ENCODE measurements at places on chromosomes 3 and 15.

GRCh38 chr3:43222590-43222989 lies 63.8 kb upstream of the SNRK start:
- DNase-seq: no peak

DNA sequence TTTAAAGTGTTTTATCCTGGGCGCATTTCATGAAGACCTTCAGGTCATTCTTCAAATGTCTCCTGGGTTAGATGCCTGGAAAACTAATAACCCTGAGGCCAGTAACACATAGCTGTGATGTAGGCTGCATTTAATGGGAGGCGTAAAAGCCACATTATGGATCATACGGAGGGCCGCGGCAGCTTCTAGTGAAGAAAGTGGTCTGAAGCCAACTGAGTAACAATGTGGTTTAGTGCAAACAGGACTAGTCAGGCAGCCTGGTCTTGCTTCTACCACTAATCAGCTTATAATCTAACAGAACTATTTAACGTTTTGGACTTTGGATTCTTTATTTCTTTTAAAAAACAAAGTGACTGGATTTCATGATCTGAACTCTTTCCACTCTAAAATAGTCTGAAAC lies 54.4 kb downstream of the ADAMTSL3 start:
- DNase-seq: no peak

DNA sequence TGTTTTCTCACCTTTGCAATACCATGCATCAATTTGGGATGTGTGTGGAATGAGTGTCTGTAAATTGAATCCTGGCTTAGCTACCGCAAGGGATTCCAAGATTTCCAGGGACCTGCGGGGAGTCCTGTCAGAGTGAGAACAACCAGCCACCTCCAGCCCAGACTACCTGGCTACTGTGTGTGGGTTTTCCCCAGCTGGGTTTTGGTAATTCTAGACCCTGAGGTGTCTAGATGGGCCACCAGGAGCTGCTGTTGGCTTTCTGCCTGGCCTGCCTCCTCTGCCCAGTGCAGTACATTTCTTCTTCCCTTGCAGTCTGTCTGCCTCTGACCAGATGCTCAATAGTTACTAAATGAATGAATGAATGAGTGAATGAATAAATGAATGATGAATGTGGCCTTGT lies 32.5 kb upstream of the CORO2B start:
- DNase-seq: no peak

DNA sequence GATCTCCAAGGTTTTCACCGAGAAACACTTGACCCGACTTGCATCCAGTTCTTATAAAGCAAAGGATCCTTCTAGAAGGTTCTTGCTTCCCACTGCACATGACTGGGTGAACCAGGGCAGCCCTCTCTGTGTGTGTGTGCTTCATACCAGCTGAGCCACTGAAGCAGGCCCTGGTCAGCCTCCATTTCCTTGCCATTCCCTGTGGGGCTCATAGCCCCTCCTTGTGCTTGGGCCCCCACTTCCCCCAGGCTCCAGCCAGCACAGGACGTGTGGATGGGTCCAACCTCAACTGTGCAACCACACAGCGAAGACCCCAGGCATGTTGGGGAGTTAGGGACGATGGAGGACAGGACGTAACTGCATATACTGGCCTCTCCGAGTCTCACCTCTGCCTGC lies 15.5 kb downstream of the KLF15 start:
- DNase-seq: no peak

DNA sequence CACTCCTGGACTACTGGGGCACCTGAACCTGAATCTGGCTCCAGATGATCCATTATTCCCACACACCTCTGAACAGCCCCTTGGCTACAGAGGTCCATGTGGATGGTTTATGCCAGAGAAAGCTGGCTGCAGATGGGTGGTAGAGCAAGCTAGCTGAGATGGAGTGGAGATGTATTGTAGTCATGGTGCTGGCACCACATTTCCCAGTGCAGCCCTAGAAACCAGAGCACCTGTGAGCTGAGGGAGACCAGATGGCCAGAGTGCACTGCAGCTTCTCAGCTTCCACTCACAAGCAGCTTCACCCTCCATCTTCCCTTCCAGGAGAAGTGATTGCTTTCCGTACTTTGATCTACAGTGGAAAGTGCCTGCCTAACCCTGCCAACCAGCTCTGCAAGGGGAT lies 29.9 kb downstream of the RBP1 start:
- no peak for DNase-seq

DNA sequence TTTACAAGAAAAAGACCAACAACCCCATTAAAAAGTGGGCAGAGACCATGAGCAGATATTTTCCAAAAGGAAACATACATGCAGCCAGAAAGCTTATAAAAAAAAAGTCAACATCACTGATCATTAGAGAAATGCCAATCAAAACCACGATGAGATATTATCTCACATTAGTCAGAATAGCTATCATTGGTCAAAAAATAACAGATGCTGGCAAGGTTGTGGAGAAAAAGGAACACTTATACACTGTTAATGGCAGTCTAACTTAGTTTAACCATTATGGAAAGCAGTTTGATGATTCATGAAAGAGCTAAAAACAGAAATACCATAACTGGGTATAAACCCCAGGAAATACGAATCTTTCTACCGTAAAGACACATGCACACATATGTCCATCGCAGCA lies 76.3 kb downstream of the SUCNR1 start:
- no peak for DNase-seq

GRCh38 chr15:29859973-29860715 lies 37.9 kb upstream of the TJP1 start:
- DNase-seq: no peak

- DNase-seq: no peak
These were observed 133.3 kb downstream of the TNIK start for GRCh38 chr3:171326717-171327440.

- DNase-seq: no peak
These were observed 10.6 kb downstream of the TRH start for GRCh38 chr3:129985113-129985512.

GRCh38 chr15:74458473-74458872 lies 2.5 kb downstream of the UBL7 start:
- no peak for DNase-seq

- DNase-seq: no peak
These were observed 110.5 kb downstream of the PGPEP1L start for GRCh38 chr15:98896802-98897732.

GRCh38 chr3:111733154-111733553 lies 125.9 kb upstream of the PHLDB2 start:
- DNase-seq: no peak

DNA sequence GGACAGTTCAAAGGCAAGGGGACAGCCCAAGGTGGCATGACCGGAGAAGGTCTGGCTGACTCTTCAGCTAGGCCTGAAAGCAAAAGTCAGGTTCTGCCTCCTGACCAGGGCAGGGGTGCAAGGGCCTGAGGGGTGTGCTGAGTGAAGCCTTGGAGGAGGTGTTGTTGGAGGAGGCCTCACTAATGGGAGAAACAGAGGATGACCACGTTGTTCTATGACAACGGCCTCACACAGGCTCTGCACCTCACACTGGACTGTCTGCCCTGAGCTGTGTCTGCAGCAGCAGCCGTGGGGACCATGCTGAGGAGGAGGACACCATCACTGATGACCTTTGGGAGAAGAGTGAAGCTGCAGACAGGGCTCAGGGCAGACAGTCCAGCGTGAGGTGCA lies 116.9 kb upstream of the ABHD17C start:
- no peak for DNase-seq

DNA sequence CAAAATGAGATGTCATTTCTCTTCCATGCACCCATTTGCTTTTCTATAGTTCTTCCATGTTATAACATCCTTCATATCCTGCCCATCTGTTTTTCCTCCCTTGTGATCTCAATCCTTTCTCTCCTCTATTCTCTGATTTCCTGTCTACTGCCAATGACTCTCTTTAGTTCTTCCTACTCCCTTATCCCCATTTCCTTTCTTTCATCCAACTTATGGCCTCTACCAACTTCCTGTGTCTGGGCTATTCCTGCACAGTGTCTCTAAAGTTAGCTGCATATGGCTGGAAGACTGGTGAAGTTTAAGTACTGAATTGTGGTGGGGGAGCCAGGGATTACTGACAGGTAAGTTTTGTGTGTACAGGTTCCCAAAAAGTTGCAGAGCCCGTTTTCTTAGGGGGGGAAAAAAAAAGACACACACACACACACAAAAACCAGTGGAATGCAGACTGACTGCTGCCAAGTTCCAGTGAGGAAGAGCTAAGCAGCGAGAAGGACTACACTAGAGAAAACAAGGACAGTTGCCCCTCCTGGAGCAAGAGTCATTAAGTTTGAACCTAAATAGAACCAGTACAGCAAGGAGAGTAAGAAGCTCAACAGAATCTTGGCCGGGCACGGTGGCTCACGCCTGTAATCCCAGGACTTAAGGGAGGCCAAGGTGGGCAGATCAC lies 28.8 kb downstream of the XRN1 start:
- DNase-seq: no peak

DNA sequence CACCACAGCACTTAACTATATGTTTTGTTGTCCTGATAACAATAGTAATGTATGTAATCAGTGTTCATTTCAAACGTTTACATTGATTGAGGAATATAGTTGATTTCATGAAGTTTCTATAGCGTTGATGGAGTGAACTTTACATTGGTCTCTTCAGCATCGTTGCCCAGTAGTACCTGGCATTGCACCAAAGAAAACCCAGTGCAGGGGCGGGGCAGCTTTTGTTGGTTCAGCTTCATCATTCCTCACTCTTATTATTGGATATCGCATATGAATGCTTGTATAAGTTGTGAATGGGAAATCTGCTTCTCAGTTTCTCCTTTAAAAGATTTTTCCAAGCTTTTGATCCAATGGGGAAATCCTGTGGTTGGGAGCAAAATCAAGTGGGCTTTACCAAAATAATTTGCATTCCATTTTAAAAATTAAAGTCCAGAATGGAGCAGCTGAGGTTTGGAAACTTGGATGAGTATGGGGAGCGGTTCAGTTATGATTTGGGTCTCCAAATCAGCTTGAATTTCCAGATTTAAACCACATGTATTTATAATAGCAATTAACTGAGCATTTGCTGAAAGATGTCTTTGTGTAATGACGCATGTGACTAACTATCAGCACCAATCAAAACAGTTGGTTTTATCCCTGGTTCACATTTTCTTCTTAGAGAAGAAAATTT lies 213.7 kb downstream of the ALCAM start:
- DNase-seq: no peak

DNA sequence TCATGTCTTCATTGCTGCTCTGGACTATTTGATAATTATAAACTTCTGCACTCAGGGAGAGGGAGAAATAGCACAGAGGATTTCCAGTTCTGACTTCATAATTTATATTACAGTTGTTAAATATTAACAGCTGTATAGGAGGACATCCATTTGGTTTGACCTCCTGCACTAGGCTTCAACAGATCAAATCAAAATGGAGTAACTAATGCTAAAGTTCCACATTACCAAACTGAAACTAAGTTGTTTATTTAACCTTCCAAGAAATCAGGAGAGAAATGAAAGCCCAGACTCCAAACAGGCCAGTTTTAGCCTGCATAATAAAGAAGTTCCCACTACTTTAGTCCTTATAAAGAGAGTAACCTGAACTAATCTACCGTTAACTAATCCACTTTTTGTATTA lies 4.6 kb downstream of the PLSCR2 start:
- no peak for DNase-seq

GRCh38 chr3:14606669-14607339 lies 44.8 kb upstream of the CCDC174 start:
- no peak for DNase-seq

GRCh38 chr15:92014281-92015030 lies 160.9 kb downstream of the SLCO3A1 start:
- DNase-seq: no peak

- DNase-seq: no peak
These were observed 43.3 kb downstream of the CAPN3 start for GRCh38 chr15:42402455-42403205.

DNA sequence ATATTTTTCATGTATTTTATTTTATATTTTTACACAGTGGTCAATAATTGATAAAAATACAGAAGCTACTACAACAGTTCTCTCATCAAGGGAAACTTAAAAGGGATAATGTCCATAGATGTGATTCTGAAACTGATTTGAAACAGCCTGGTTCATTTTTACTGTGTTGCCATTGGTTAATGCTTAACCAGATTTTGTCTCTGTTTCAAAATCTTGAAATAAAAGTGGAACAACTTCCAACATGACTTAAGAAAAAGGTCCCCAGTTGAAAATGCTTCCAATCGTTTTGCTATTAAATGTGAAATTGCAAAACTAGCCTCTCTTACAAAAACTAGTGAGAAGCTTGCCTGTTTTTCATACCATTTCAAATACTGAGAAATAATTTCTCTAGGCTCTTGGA lies 240.7 kb downstream of the LPP start:
- no peak for DNase-seq

DNA sequence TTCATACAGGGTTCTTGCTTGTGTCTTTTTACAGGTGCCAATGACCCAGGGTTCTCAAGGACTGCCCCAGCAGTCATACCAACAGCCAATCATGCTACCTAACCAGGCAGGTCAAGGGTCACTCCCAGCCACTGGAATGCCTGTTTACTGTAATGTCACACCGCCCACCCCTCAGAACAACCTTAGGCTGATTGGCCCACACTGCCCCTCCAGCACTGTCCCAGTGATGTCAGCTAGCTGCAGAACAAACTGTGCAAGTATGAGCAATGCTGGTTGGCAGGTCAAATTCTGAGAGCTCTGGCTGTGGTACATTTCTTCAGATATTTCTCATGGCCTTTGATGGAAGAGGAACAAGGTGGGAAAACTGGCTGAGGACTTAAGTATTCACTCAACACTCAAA lies 154.3 kb downstream of the ARPP21 start:
- DNase-seq: no peak

GRCh38 chr3:81255463-81255862 lies 506.0 kb downstream of the GBE1 start:
- no peak for DNase-seq

DNA sequence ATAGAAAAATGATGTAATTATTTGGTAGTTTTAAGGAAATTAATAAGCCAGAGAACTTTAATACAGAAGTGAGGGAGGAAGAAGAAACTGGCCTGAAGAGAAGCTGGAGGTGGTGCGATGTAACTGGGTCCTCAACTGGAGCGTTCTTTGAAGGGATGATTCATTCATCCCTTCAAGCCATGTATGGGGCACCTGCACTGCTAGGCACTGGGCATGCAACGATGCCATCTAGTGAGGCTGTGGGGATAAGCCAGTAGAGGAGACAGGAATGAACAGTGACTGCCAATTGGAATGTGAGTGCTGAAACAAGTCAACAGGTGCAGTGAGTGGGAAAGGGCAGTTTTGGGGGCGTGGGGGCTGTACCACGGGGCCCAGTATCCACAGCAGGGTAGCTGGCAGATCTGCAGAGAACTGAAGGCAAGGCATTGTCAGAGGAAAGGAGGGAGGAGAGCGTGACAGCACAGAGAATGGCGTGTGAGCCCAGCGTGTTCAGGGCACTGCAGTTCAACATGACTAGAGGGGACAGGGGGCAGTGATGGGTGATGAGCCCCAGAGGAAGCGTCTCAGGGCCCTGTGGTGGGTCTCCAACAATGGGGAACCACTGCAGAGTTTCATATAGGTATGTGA lies 3.8 kb upstream of the KIF23 start:
- peak; percentile 22 for DNase-seq

DNA sequence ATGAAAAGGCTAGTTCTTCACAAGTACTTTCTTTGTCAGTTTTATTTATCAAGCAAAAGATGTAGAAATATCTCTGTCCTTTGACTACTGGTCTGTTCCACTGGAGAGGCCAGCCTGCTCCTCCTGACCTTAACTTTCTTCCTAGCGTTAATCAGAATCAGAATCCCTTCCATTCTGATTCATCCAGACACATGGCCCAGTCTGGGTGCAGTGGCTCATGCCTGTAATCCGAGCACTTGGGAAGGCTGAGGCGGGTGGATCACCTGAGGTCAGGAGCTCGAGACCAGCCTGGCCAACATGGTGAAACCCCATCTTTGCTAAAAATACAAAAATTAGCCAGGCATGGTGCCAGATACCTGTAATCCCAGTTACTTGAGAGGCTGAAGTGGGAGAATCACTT lies 32.0 kb upstream of the MANF start:
- no peak for DNase-seq

- DNase-seq: no peak
These were observed 39.5 kb upstream of the C3orf80 start for GRCh38 chr3:160185751-160186150.

Measured in activated CD4-positive, alpha-beta T cell treated with anti-CD3 and anti-CD28 coated beads for 4 hours (primary cell).